Stimulated activated CD4-positive, alpha-beta T cell treated with anti-CD3 and anti-CD28 coated beads, Interleukin-1b, Interleukin-23, amount 100 ng/mL, for 1 hour (primary cell): ENCODE measurements at places on chromosomes 7 and 10.

DNA sequence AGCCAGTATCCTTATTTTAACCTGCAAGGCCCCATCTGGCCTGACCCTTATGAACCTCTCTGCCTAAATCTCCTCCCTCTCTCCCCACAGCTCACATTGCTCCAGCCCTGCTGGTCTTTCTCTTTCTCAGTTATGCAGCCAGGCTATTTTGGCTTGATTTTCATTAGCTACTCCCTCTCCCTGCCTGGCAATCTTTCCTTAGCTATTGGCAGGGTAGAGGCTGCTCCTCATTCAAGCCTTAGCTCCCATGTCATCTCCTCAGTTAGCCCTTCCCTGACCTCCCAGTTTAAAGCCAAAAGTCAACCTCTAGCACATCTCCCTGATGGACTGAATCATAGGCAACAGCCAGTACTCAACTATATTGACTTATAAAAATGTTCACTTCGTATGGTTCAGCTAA is 214.4 kb upstream of the CELF2 start:
- DNase-seq, result no peak

- DNase-seq, result no peak
Measured at GRCh38 chr7:140439359-140439758, 35.5 kb downstream of the RAB19 start.

GRCh38 chr10:98253499-98253898 is 14.5 kb downstream of the LOXL4 start:
- no peak for DNase-seq

DNA sequence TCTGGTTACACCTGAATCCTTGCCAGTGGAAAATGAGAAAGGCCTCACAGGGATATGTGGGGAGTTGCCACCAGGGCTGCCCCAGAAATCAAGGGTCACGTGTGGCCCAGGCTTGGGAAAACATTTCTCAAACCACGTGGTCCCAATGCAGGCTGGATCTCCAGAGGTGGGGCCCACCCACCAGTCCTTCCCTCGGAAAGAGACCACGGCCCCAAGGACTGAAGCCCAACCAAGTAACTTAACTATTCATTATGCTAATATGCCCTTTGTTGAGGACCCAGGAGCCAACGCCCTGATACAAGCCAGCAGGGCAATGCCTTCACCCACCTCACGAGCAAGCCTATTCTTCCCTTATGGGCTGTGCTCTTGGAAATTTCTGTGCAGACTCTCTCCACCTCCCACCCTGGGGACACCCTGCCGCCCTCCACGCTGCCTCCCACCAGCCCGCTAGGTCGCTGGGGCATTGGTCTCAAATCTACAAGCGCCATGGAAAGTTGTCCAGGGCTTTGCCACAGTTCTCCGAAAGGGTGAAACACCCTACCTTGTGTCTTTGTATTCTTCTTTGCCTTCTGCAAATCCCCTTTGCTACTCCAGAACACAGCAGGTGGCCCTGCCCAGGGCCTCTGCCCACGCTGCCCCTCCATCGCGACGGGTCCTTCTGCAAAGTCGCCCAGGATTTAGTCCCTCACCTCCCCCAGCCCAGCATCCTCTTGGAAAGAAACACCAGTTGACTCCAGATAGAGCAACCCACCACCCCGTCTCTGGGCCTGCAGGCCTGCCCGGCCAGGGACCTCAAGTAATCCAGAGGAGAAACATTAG is 8.8 kb downstream of the TNS3 start:
- no peak for DNase-seq

DNA sequence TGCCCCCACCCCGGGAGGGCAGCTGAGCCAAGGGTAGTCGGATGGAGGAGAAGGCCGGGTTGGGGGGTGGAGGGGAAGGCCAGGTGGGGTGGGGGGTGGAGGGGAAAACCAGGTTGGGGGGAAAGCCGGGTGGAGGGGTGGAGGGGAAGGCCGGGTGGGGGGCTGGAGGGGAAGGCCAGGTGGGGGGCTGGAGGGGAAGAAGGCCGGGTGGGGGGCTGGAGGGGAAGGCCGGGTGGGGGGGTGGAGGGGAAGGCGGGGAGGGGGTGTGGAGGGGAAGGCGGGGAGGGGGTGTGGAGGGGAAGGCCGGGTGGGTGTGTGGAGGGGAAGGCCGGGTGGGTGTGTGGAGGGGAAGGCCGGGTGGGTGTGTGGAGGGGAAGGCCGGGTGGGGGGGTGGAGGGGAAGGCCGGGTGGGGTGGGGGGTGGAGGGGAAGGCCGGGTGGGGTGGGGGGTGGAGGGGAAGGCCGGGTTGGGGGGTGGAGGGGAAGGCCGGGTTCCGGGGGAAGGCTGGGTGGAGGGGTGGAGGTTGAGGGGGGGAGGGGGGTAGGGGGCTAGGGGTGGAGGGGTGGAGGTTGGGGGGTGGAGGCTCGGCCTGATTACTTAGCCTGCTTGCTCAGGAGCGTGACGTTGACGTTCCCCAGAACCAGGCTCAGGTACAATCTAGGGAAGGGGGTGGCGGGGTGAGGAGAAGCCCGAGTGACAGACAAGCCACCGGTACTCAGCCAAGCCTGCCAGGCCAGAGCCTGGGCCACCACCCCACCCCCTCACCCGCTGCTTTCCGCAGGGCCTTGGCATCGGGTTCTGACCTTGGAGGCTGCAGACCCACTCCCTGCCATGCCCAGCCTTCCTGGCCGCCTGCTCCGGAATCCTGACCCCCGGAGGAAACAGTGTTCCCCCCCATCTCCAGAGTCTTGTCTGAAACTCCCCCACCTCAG is 5.6 kb downstream of the TMEM120A start:
- DNase-seq, result no peak

DNA sequence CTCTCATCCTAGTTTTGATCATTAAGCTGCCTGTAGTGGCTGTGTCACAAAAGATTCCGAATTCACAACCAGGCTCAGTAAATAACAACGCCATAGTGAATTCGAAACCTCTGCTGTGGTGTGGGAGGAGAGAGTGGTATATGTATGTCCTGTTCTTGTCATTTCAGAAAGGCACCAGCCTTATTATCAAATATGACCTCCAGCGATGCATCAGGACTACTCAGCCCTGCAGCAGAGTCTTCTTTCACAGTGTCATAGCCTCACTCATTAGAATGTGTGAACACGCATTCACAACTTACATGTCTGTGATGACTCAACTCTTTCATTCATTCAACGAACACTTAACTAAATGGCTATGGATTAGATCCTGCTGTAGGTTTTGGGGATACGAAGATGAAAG is 15.3 kb downstream of the AOC1 start:
- DNase-seq, result no peak

GRCh38 chr7:99521399-99521798 is 16.9 kb downstream of the ZKSCAN5 start:
- DNase-seq, result no peak

- no peak for DNase-seq
Measured at GRCh38 chr7:121595758-121596696, 199.9 kb upstream of the FAM3C start.

DNA sequence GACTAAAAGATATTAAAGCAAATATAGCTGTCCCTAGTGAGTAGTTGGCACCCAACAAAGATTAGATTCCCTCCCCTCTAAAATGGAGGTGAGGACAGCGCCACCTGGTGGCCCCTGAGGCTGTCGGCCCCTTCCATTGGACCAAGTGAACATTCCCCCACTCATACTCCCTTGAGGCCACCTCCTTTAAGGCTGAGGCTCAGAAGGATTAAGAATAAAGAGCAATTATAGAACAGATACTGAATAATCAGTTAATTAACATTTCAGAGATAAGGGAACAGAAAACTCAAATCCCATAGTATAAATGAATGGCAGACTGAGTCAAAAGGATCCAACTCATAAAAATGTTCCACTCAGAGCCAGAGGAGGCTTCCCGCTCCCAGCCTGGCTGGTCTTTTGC is 130.4 kb upstream of the GHITM start:
- DNase-seq, result no peak

DNA sequence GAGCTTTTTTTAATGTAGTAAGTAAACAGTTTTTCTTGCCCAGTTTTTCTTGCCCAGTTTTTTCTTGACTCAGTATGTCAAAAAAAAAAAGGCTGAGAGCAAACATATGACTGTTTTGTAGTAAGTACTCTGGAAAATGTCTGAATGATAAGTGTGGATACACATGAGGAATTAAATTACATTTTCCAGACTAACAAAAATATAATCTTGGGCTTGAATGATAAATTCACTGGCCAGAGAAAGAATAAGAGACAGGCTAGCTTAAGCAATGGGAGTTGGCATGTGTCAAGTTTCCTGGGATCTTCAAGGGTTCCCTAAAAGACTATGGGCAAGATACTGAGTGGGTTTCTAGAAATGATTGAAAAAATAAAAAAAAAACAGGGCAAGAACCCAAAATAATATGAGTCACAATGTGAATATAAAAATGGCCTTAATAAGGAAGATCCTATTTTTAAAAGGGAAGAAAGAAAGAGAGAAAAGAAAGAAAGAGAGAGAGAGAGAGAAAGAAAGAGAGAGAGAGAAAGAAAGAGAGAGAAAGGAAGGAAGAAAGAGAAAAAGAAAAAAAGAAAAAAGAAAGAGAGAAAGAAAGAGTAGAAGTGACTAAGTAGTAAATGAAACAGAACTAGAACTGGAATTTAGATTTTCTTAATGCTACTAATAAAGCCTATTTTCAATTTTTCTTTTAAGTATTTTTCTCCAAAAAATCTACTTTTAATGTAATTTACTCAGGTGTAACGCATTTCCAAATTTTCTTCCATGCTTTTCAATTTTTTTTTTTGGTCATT is 60.2 kb downstream of the TFPI2 start:
- no peak for DNase-seq

- no peak for DNase-seq
Measured at GRCh38 chr7:108452707-108453106, 3.5 kb downstream of the NRCAM start.

DNA sequence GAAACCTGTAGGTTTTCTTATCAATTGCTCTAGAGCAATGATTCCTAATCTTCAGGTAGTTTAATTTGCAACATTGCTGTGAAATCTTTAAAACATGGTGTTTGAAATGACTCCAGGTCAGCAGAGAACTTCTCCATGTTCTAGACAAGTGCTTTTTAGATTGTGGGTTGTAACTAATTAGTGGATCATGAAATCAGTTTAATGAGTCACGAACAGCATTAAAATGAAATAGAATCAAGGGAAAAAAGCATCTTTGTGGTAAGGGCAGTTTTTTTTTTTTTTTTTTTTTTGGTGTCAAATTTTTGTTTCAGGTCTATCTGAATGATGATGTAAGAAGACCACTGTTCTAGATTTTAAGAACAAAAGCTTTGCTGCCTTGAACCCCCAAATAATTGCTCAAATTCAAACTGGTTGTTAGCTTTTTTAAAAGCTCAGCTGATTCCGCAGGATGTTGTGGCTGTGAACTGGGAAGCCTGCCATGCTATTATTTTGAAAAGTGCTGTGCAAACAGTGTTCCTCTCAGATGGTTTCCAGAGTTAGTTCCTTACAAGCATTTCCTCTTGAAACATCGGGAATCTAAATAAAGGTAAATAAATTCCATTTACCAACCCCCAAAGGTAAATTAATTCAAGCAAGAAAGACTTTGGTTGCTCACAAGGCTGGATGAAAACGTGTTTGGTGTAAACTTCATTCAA is 13.1 kb upstream of the PDK4 start:
- no peak for DNase-seq

GRCh38 chr7:132203021-132203420 is 373.2 kb downstream of the PLXNA4 start:
- DNase-seq, result no peak

- DNase-seq, result no peak
Measured at GRCh38 chr10:60009710-60010383, 103.5 kb upstream of the CCDC6 start.

- no peak for DNase-seq
Measured at GRCh38 chr10:114683162-114683561, 25.1 kb upstream of the ABLIM1 start.

- no peak for DNase-seq
Measured at GRCh38 chr7:47537716-47538675, 43.9 kb downstream of the TNS3 start.

- no peak for DNase-seq
Measured at GRCh38 chr10:122173337-122173736, 97.8 kb upstream of the BTBD16 start.

DNA sequence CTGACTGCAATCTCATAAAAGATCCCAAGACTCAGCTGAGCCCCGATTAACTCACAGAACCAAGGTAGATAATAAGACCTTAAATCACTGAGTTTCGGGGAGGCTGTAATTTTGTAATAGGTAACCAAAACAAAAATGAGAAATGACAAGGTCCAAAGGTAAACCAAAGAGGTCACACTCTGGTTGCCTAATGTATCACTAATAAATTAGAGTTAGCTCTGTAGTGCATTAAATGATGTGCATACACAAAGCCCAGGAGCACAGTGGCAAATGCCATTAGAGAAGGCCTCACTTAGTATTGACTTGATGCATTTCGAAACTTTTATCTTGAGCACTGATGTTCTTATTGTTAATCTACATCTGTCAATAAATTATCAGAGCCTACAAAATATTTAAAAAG is 237.7 kb upstream of the CCDC6 start:
- DNase-seq, result no peak

DNA sequence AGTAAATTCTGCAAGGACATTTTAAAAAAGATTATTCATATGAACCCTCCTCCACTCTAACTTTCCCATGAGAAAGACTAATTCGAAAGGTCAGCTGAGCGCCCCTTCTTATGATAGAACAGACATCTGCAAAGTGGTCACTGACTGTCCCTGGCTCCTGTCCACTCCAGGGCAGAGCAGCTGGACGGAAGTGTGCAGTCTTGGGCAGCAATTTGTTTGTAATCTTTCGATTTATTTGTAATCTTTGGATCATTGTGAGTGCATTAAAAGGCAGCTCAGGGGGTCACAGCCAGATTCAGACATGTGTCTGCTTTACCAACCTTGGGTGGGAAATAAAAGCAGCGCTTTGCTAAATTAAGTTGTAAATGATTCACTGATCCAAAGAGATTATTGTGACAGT is 158.8 kb upstream of the ADARB2 start:
- no peak for DNase-seq

DNA sequence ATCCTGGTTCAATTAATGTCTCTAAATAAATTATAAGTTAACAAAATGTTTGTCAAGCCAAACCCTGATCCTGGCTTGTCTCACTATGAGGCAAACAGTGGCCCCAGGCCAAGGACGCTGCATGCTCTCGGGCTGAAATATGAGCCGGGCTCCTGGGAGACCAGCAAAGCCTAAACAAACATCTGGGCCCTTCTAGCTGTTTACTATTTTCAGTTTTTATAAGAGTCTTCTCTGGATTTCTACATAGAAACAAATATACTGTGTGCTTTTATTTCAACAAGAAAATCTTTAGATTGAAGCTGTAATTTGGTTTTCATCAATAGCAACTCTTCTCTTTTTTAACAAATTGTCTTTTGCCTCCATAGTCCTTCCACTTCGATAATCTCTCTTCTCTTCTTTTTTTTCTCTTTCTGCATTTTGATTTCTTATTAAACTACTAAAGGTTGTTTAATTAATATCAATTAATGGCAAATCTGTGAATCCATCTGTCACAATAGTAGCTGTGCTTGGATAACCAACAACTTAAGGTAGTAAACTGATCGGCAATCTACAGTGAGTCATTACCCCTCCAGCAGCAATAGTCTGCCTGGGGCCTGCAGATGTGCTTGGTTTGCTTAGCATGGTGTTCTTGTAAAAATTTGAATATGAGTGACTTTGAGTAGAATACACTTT is 83.3 kb upstream of the DNAJC1 start:
- DNase-seq, result no peak
